Right ventricle myocardium superior (tissue), 1 donor: ENCODE measurements at places on chromosomes 2 and 18. TPM values are rescaled to one million over a fixed set of nuclear protein-coding genes. Genes with fewer than 3 reads are reported as not detected.

The KCNS3 gene
- total RNA-seq, result 4.2 TPM

DNA sequence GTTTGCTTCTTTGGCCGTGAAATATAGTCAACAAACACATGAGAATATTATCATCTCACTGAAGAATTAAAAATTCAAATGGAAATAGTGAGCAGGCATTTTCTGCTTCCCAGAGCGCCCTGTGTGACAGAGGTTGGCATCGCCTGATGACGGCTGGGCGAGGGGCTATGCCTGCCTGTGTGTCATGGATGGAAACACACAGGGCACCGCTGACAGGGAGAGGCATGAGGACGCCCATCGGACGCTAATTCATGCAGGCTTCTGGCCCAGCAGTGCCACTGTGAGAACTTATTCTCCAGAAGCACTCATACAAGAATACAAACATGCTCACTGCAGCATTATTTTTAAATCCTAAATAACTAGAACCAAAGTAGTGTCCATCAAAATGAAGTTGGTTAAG is 61.4 kb upstream of the OTOS start:
- DNase-seq, result no peak

- DNase-seq, result no peak
Measured at GRCh38 chr2:111157798-111158197, 37.1 kb downstream of the BCL2L11 start.

DNA sequence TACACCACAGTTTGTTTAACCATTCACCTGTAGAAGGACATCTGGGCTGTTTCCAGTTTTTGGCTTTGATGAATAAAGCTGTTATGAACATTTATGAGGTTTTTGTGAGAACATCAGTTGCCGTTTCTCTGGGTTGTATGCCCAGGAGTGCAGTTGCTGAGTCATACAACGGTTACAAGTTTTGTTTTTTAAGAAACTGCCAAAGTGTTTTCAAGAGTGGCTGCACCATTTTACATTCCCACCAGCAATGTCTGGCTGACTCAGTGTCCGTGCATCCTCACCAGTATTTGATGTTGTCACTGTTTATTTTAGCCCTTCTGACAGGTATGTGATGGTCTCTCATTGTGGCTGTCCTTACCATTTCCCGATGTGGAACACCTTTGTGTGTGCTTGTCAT is 48.0 kb upstream of the GPR17 start:
- DNase-seq, result no peak
